ENCODE measurements at places on chromosomes 2 and 18.
A peak's percentile ranks its signal among the peaks of the same experiment; 100 is the strongest.

DNA sequence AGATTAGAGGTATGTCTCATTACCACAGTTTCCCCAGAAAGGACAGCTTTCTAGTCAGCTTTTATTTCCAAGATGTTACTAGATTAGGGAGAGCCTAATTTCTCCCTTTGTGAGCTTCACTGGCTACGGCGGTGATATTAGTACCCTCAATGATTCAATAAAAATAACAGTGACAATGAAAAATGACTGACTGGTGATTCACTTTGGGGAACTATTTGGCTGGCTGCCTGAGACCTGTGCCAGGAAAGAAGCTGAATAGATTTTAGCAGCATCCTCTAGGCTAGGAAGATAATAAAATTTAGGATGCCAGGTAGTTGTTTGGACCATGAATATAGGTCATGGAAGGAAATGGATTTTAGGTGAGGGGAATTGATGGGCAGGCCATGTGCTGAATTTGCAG lies 178.7 kb downstream of the FMNL2 start:
- no peak for DNase-seq

- DNase-seq: no peak
Measured at GRCh38 chr2:137049518-137049917, 284.2 kb downstream of the THSD7B start.

DNA sequence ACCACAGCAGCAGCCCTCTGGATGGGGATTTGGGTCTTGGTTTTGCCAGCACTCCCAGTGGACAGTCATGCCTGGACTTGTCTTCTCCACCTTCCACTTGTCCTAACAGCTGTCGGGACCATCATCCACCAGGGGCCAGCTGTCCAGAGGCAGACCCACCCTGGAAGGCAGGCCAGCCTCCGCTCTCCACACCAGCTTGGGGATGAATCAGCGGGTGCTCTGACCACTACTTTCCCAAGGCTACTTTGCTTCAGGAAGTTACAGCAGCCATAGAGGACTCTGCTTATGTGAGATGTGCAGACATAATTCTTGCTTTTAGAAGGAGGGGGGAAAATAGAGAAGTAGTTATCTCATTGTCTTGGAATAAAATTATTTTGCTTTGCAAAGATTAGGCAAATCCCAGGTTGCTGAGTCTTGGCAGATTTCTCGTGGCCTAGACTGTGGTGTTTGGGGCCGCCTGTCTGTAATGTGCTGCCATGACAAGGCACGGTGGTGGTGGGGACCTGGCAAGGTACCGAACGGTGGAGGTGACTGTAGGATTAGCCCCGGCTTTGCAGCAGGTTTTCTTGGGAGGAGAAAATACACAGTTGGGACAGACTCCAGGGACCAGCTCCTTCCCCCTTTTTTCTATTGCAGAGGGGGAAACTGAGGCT lies 148.7 kb downstream of the AGAP1 start:
- DNase-seq: no peak

DNA sequence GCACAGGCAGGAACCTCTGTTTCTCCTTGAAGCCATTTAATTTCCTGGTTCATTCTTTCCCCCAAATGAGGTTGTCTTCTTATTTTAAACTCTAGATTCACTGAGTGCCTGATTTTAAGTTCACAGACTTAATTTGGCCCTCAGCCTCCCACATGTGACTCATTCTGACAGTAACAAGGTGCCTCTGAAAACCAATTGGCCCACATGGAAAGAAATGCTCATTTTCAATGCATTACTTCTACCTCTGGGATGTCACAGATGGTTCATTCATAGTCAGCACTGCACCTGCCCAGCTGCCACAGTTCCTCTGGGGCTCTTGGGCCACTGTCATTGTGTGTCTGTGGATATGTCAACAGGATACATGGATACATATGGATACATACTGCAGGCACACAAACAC lies 140.4 kb upstream of the CAPN13 start:
- no peak for DNase-seq

GRCh38 chr2:44952143-44952805 lies 10.8 kb downstream of the SIX3 start:
- DNase-seq: peak; percentile 62

- DNase-seq: no peak
Measured at GRCh38 chr2:205722283-205722918, 40.1 kb downstream of the NRP2 start.

DNA sequence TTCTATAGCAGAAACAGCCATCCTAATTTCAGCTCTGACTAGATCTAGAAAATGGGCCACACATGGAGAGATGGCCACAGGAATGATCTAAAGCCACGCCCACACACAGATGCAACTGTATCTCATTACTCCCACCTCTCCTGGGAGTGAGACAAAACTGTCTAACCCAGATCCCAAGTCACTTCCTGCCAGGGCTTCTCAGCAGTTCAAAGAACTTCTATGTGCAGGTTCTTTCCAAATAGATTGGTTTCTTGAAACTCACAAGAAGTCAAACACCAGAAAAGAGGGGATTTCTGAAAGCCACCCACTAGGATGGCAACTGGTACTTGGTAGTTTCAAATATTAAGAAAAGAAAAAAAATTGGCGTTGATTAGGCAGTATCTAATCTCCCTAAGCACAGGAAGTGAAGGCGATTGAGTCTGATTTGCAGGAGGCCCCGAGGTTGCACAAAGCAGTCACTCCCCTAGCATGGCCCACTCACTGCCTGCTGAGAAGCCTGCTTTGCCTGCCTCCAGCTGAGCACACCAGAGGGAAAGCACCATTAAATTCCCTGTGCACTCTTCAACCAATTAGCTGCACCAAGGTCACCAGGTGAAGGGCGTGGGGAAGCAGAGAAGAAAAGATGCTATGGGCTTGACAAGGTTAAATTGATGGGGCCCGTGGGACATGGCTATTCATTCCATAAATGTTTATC lies 51.1 kb downstream of the PAPOLG start:
- peak; percentile 65 for DNase-seq

- no peak for DNase-seq
Measured at GRCh38 chr2:11719230-11719977, 27.0 kb upstream of the LPIN1 start.

DNA sequence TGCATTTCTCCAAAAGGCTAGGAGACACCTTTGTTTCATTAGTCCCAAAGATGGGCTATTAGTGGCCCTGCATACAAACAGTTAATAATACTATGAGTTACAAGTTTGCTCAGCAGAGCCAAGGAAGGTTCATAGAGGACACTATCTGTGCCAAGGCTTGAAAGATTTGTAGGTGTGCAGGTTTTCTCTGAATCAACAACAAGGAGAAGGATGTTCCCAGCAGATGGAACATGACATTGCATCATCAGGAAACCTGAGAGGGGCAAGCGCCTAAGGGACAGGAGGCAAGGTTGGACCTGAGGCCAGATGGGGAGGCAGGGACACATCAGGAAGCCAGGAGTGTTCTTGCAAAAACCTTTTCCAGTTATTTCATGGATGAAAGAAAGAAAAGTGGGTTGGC lies 35.4 kb upstream of the STK17B start:
- DNase-seq: no peak
